ENCODE measurements at places on chromosomes 13 and 19.

GRCh38 chr13:76634431-76635191, 251.6 kb downstream of the KCTD12 start:
- no peak for DNase-seq

- no peak for DNase-seq
These were observed 191.0 kb upstream of the HTR2A start for GRCh38 chr13:47087841-47088240.

DNA sequence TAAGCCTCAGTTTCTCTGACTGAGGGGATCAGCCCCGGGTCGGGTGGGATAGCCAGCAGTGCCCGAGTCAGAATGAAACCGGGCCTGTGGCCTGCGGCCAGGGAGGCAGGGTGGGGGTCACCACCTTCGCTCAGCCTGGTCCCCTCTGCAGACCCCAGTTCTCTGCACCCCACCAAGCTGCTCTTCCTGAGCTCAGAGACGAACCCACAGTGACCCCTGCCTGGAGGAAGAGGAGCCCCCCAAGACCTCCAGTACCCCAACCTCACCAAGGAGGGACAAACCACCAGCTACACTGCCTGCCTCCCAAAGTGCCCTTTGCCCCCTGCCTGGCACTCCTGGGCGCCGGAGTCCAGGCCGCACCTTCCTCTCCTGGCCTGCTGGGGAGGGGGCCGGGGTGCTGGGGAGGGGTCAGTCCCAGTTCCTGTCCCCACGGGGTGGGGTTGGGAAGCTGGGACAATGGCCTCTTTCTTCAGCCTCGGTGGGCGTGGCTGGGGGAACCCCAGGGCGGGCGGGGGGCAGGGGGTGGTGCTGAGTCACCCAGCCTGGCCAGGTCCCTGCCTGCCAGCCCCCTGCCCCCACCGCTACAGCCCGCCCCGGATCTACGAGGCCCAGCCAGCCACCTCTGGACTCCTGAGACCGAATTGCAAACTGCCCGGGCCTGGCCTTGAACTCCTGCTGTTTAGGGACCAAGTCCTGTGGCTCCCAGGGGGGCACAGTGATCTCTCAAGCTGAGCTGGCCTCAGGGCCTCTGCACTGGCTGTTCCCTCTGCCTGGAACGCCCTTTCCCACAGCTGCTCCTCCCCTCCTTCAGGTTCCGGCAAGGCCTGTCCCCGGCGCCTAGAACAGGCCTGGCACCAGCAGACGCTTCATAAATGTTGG, 14.3 kb downstream of the ZBTB7A start:
- DNase-seq = no peak

- DNase-seq = no peak
These were observed 789.1 kb upstream of the SLITRK5 start for GRCh38 chr13:86882107-86882506.

DNA sequence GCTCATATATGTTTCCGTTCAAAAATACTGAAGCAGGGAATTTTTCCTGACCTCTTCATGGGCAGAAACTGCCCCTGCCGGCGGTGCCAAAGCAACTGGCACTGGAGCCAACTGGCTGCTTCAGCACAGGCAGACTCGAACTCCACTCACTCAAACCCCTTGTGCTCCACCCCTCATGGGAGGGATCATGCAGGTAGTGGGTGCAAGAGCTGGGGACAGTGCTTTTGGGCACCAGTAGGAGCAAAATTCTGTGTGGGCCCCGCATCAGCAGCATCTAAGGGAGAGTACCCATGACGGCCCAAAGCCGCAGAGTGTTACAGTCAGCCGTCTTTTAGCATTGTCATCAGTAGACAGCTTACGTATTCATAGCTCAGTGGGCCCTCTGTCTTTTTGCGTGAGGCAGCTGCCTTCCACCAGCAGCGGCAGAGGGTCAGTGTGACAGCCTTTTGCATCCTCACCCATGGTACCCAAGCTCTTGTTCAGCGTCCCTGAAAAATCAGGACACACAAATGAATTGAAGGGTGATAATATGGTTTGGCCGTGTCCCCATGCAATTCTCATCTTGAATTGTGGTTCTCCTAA, 393.8 kb downstream of the SLITRK6 start:
- no peak for DNase-seq

GRCh38 chr13:45534604-45535003, 69.9 kb downstream of the COG3 start:
- DNase-seq = no peak

DNA sequence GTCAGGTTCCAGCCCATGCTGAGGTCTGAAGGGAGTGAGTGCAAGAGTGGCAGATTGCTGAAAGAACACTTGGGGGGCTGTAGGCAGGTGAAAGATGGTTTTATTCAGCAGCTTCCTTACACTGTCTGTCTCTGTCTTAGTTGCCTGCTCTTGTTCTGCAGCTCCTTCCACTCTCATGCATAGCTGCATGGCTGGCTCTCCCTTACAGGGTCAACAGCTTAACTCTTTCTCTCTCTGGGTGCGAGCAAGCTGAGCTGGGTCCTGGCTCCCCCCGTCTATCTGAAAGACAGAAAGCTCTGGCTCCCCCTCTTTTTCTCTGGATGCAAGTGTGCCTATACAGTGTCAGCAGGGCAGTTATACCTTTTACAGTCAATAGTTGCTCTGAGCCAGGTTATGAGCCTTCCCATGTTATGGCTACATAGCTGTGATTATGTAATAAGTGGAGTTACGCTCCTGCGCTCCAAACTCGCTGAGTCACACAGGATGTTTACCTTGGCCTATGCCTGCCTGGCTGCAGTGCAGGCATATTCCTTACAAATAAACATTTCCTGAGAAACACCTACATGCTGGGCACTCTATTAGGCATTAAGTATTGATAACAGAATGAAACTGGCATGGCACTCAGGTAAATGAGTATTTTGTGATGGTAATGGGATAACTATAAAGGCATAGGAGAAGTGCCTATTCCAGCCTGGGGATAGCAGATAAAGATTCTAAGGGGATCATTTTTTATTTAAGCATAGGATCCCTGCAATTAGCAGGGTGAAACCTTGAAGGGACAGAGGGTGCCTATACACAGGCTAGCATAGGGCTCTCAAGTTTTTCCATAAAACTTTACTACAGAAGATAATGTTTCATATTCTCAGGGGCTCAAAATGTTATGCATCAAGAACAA, 826.9 kb upstream of the PCDH9 start:
- DNase-seq = no peak

- DNase-seq = peak; percentile 33
These were observed 8.1 kb downstream of the TIMM29 start for GRCh38 chr19:10936661-10937084.

DNA sequence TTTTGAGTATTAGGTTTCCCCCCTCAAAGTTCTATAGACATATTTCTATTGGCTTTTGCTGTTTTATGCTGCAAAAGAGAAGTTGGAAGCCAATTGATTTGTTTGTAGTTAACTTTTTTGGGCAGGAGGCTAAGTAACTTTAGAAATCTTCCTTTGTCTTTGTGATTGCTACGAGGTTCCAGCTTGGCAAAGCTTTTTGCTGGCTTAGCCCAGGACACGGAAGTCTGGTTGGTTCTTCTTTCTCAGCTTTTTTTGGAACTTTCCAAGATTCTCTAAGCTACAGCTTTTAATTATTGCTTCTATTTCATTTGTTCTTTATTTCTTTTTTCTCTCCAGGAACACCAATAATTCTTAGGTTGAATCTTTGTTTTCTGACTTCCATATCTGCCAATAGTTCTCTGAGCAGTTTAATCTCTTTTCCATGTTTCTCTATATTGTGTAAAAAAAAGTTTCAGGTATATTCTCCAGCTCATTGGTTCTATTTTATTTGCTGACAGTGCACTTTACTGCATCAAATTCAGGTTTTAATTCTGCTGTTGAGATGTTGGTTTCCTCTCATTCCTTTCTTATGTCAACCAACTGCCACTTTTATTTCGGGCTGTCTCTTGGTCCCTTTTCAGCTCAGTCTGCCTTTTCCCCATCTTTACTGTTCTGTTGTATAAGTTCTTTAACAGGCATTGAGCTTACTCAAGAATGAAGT, 27.8 kb downstream of the MBNL2 start:
- no peak for DNase-seq

- DNase-seq = no peak
These were observed 313.3 kb downstream of the HS6ST3 start for GRCh38 chr13:96403241-96403640.

- DNase-seq = no peak
These were observed 17.2 kb downstream of the FGF21 start for GRCh38 chr19:48772503-48772953.

DNA sequence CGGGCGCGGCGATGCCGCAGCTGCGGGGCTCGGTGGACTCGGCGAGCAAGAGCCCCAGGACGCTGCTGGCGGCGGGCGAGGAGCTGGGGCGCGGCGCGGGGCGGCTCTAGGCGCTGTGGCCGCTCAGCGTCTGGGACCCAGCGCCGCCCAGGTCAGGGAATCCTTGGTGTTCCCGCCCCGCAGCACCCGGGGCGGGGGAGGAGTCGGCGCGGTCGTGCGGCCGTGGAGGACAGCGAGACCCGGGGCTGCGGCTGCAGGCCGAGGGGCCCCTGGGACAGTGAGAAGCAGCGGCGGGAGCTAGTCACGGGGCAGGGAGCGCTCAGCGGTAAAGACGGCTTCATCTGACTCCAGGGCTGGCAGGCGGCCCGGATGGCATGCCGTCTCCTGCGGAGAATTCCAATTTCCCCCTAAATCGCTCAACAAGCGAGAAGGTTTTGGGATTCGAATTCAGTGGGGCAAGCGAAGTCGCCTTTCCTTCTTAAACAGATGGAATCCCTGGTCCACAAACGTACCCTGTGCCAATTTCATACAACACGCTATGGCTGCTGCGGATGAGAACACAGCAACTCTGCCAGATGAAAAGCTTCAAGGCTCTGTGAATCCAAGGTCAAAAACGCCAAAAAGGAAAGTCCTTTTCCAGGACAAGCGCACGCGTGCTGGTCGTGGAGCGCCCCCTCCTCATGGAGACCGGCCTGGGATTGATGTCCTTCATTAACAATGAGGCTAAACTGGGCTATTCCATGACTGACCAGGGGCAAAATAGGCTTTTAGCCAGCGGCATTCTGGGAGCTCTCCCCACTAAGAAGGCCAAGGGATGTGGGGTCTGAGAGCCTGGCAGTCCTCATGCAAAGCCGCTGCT, 4.2 kb upstream of the ZSCAN4 start:
- DNase-seq = peak; percentile 5

GRCh38 chr19:13475044-13475443, 31.2 kb downstream of the CACNA1A start:
- DNase-seq = no peak

DNA sequence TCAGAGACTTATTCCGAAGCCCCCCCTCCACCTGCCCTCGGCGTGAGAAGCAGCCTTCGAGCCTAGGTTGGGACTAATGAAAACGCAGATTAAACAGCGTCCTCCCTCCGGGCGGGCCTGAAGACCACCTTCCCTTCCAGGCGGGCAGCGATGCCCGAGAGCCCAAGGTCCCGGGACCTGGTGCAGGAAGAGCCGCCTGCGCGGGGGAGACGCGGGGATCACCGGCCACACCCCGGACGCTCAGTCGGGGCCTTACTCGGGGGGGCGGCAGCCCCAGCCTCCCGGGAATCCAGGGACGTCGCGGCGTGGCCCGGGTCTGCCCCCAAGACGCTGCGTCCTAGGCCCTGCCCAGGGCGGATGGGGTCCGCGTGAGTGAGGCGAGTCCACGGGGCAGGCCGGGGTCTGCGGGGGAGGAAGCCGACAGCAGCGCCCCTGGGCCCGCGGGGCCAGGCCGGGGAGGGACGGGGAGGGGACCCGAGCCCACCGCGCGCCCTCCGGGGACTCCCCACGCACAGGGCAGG, 33.3 kb upstream of the SPACA7 start:
- DNase-seq = no peak

DNA sequence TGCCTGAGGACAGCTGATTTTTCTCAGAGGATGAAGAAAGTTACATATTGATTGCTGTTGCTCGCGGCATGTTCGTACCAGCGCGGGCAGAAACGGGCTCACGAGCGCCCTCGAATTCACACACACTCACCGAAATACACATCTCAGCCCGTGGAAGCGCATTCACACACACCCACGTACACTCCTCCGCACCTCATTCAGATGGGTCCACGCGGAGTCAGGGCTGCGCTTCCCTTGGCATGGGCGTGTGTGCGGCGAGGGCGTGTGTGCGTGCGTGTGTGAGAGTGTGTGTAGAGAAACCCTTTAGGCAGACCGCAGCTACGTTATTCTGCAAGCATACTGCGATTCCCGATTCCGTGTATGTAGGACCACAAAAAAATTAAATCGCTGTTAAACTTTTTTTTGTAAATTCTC, 2.1 kb upstream of the PCDH17 start:
- DNase-seq = peak; percentile 2

- DNase-seq = no peak
These were observed 15.9 kb upstream of the DNAJC3 start for GRCh38 chr13:95660981-95661581.

GRCh38 chr13:112074139-112074865, 7.4 kb downstream of the SOX1 start:
- no peak for DNase-seq

DNA sequence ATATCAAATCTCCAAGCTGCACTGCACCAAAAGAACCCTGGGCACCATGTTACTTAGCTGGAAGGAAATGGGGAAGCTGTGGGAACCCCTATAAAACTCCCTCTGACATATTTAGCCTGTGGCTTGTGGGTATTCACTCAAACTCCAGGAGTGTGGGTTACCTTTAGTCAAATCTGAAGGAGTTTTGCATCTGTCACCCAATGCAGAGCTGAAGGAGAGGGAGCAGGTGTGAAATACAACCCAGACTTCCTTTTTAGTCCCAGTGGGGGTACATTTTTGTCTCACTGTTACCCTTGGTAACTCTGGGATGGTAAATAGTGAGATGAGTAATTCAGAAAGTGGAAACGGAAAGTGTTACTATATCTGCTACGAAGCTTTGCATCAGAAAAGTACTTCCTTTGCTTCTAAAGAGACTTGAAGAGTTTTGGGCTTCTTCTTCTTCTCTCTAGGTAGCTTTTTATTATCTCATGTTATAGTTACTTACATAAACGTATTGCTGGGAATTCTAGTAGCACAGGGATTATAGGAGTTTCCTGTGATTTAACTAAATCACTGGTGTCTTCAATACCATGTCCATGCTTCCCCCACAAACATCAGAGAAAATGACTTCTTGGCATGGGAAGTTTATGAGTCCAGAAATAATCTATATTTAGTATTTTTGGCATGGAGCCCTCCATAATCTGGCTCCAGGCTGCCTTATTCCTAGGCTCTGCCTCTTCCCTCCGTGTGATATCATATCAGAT, 105.9 kb downstream of the AKAP11 start:
- peak; percentile 35 for DNase-seq

- no peak for DNase-seq
These were observed 90.9 kb downstream of the GJA3 start for GRCh38 chr13:20069956-20070355.

DNA sequence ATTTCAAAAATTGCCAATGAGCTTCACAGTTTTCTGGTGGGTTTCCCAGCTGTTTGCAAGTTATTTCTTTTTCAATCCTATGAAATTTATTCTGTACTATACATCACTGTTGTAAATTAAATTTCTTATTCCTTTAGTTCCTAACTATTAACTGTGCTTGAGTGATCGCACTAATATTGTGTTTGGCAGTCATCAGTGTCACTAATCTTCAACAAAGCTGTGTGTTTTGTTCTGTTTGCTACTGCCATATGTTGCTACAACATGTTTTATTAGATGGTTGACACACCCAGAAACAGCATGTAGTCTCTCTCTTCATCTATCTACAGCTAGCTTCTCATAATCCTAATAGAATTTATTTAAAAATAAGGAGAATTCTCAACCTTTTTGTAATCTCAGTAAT, 453.6 kb upstream of the PRR20A start:
- no peak for DNase-seq

All from activated CD4-positive, alpha-beta T cell treated with anti-CD3 and anti-CD28 coated beads for 48 hours (primary cell).